ENCODE measurements at places on chromosomes 2 and 18.
A peak's percentile ranks its signal among the peaks of the same experiment; 100 is the strongest.

DNA sequence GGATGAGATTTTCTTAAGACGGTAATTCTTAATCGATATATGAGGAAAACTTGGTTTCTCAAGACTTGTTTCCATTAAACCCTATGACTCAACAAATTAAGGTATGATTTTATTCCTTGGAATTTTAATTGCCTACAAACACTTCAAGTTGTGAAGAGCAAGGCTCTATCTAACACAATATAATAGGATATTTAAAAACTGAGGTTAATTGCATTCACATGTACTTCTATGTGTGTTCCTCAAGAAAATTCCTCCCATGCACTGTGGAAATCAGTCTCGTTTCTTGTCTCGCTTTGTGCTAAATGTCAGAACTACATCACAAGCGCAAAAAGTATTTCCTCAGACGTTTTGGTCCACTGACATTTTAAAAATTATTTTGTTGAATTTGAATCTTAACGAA lies 109.6 kb upstream of the UNC80 start:
- DNase-seq: peak; percentile 21

DNA sequence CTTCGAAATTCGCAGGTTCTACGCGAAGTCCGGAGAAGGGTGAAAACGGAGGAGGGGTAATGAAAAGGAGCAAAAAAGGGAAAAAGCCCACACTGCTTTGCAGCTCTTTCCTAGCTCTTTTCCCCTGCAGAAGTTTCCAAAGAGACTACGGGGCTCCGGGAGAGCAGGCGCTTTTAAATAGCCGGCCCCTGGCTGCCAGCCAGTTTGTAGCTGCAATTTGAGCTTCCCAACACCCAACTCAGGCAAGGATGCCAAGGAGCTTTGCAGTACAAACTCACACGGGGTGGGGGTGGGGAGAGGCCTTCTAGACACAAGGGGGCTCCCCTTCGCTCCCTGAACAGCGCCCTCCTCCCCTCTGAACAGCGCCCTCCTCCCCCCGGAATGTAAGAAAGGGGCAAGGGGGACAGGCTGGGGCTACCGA lies at the start of gene IGFBP5:
TSS of gene IGFBP5 (minus strand) at position 149 of the 421 bp plus-strand sequence. CDS start 774 bp downstream, outside the sequence.
- DNase-seq: peak; percentile 96

DNA sequence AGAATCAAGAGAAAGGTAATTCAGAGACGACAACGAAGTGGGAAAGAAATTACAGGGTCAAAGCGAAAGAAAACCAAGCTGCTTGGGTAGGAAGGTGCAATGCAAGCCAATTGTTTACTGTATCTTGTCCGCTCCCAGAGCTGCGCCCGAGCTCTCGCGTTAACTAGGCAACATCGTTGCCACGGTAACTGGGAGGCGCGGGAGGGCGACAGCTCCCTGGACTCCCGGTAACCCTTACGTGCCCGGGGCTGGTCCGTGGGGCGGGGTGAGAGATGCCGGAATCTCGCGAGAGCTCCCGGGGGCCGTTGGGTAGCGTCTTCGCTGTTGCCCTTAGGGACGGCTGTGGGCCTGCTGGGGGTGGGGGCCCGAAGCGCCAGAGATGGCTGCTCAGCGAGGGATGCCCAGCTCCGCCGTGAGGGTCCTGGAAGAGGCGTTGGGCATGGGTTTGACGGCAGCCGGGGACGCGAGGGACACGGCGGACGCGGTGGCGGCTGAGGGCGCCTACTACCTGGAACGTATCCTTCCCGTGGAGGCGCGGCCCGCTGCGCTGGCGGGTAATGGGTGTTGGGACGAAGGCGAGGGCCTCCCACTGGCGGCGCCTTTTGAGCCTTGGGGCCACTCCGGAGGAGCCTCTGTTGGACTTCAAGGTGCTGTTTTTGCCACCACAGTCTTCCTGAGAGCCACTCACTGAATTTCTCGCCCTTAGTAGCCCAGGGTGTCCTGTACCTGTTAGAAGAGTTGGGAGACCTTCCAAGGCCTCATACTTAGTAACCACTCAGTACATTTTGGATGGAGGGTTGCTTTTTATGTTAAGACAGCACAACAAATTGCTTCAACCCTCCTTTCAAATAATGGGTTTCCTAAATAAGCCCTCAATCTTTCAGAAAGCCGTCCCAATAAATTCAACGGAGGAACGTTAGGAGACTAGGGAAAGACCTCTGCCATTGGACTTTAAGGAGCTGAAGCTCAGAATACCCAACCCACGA lies at the start of gene SPAG16:
TSS of gene SPAG16 (plus strand) at position 360 of the 986 bp plus-strand sequence.
- DNase-seq: peak; percentile 98

- DNase-seq: peak; percentile 20
These were observed 7.8 kb upstream of the GPR55 start for GRCh38 chr2:230932556-230933511.

DNA sequence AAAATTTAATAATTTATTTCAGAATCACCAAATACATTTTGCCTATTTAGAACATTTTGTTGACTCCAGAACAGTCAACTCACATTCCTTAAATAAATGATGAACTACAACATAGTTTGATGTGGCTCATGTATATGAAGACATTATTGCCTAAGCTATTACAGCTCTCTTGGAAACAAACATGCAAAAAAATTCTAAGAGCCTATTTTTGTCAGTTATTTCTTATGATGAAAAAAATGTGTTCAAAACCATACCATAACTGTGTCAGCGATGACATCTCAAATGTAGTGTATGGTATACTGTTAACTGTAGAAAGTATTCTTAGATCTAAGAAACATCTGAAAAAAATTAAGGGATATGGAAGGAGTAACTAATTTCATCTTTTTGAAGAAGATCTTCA lies 6.3 kb upstream of the EMILIN2 start:
- peak; percentile 53 for DNase-seq

DNA sequence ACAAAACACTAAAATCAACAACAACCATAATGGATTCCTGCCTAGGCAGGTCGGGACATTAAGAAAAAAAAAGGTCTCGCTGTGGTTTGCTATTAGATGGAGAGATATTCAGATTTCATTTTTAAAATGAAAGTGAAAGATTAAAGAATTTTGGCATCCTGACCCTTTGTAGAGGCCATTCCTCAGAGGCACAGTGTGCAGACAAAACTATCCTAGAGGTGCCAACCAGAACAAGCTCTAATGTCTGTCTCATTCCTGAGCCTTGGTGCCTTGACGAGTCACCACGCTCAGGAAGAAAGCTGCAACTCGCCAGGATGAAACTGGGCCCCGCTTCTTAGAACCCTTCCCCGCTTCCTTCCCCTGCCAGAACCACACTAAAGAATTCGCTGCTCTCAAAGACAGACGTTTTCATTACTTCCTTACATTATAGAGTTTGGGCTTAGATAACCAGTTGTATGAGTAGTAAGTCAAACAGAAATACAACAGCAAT lies 156.0 kb downstream of the TGIF1 start:
- peak; percentile 75 for DNase-seq

GRCh38 chr2:135663148-135663700 lies 78.4 kb upstream of the UBXN4 start:
- DNase-seq: no peak

GRCh38 chr2:23606968-23607367 lies 222.0 kb downstream of the KLHL29 start:
- peak; percentile 62 for DNase-seq

DNA sequence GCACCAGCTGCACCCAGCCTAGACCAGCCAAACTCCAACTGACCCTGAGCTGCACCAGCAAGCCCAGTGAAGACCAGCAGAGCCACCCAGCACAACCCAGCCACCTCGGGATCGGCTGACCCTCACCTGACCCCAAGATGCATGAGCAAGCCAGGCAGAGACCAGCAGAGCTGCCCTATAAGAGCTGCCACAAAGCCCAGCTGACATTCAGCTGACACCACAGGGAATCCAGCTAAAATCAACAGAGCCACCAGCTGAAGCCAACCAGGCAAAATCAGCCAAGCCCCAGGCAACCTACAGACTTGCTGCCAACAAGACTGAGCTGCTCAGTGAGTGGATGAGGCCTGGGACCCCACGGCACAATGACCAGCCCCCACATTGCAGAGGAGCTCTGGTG lies 54.6 kb downstream of the CYP27C1 start:
- DNase-seq: no peak

DNA sequence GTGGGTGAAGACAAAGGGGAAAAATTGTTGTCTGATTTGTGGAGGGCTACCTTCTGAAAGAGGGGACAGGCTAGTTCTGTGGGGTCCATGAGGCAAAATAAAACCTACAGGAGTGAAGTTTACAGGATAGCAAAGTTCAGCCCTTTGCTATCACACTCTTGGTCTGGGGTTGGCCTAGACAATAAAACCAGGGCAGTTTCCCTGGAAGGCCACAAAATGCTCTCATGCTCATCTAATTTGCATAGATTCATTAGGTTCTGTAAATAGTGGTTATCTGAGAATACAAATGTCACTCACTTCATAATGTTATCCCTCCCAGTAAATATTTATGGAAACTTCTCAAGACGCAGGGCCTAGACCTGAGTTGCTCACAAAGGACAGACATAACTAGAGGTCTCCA lies 63.6 kb downstream of the INSIG2 start:
- no peak for DNase-seq

DNA sequence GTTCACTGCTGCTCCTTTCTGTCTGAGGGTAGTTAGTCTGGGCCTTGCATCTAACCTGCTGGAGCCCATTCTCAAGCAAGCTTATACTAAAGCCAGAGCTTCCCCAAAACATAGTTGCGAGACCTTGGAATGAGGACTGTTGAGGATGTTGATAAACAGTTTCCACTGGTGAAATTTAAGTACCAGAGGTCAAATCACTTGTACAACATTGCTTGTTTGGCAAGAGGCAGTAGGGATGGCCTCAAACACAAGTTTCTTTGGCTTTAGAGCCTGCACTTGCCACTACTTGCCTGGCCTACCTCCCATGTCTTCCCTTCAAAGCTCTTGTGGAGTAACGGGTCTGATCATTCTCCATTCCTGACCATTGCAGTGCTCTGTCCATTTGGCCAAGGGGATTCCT lies 262.7 kb downstream of the FHOD3 start:
- DNase-seq: no peak

DNA sequence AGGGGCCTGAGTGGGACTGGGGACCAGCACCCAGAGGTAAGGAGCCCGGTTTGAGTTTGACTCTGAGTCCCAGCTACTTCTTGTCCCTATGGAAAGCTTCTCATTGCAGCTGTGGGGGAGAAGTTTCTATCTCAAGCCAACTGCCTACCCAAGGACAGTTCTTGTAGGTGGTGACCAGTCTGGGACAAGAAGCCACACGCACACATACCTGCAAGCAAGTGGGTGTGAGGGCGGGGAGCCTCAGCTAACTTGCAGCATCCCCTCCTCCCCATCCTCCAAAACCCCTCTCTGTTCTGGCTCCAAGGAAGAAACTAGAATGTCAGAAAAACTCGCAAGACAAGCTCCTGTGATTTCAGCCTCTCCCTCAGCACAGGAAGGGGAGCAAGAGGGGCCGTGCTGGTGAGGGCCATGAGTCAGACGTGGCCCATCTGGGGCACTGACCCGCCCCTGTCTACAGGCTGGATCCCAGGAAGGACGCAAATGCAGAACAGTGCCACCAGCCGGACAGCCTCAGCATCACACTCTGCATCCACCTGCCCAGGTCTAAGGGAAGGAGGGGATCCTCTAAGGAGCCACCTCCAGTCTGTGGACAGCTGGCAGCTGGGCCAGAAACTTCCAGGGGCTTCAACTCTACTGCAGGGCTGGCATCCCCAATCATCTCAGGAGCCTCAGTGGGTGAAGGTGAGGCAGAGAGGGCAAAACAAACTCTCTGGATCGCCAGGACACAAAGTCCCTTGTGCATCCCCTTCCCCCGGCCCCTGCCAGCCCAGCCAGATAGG lies 103.4 kb downstream of the TNS1 start:
- DNase-seq: peak; percentile 77

- DNase-seq: peak; percentile 87
These were observed 11.8 kb upstream of the ATOH8 start for GRCh38 chr2:85741833-85742455.

DNA sequence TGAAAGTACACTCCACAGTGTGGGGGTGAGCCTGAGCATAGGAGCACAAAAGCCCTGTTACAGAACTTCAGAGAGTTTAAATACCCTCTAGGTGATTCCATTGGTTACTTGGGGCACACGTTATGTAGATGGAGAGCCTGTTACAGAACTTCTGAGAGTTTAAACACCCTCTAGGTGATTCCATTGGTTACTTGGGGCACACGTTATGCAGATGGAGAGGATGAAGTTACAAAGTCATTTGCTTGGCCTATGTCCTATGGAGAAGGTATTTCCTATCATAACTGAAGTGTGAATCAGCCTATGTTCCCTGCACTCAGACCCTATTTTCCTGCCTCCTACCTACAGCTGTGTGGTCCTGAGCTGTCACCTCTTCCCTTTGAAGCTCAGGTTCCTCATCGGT lies 3.8 kb upstream of the CAPN10 start:
- no peak for DNase-seq

DNA sequence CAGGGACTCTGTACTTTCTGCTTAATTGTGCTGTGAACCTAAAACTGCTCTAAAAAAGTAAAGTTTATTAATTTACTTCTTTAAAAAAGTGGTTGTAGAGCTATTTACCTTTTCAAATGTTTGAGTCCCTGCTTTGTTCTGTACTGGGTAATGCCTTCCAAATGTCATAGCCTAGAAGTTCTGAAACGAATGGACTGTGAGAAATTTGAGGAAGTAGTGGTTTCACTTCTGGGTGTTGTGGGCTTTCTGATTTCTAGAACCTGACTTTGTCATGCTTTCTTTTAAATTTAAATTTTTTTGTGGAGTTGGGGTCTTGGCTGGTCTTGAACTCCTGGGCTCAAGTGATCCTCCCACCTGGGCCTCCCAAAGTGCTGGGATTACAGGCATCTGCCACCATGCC lies 44.6 kb downstream of the SMAD4 start:
- DNase-seq: no peak

GRCh38 chr18:37564711-37565100 lies 892 bp downstream of the CELF4 start:
- DNase-seq: peak; percentile 43

DNA sequence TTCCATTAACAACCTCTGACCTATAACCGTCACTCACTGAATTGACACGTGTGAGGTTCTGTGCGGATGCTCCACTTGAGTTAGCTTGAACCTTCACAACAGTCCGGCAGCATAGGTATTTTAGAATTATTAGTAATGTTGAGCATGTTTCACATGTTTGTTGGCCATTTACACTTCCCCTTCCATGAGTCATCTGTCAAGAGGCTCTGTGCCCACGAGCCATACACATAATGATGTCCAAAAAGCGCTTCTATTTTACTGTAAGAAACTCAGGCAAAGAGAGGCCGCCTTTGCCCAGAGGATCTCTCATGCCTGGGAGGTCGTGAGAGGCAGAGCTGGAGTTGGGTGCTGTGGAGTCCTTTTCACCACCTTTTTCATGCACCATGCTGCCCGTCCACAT lies 28.9 kb upstream of the TMEM214 start:
- DNase-seq: peak; percentile 40

GRCh38 chr2:17637131-17637906 lies 96.8 kb downstream of the VSNL1 start:
- DNase-seq: no peak

DNA sequence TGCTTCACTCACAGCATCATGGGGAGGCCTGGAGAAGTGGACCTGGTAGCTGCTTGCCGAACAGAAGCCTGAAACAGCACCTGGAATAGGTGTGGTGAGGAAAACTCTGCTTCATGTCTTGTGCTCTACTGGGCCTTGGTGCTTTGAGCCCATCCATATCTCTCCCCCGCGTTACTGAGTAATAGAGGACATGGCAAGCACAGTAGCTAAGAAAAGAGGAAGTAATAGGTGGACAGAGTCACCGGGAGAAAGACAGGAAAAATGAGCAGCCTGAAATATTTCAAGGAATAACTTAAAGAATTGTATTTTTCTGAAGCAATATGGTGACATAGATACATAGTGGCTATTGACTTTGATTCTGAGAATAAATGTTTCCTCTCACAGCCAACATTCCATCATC lies 14.0 kb upstream of the HNMT start:
- no peak for DNase-seq

- no peak for DNase-seq
These were observed 21.5 kb upstream of the REEP1 start for GRCh38 chr2:86358957-86359356.

- no peak for DNase-seq
These were observed 29.4 kb upstream of the FN1 start for GRCh38 chr2:215465256-215465655.

Measured in fibroblast of skin of right quadriceps (primary cell).